ENCODE measurements at places on chromosomes 13 and 19.

GRCh38 chr13:73131247-73131646 is 72.4 kb downstream of the KLF5 start:
- DNase-seq = no peak

DNA sequence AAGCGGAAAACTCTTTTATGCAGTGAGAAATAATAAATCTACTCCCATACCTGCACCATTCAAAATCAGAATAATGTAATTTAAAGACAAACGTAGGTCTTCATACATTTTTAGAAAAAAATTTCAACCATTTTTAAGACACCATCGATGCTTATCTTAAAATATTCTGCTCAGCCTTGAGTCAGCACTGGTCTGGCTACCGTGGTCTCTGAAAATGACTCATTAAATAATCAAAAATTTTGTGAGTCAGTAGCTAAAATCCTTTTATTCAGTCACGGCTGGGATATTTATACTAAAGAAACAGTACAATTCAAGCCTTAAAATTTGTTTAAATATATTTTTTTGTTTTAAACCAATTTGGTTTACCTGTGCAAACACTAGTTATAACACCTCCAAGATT is 2862.8 kb upstream of the PCDH20 start:
- DNase-seq = no peak

- DNase-seq = no peak
These were observed 21.7 kb upstream of the C1QTNF9B start for GRCh38 chr13:23919006-23919405.

GRCh38 chr13:47632311-47632710 is 368.8 kb downstream of the SUCLA2 start:
- no peak for DNase-seq

- DNase-seq = no peak
These were observed 45.7 kb upstream of the RNF113B start for GRCh38 chr13:98222816-98223215.

GRCh38 chr19:1067341-1067957 is 482 bp downstream of the ARHGAP45 start:
- peak; percentile 60 for DNase-seq

DNA sequence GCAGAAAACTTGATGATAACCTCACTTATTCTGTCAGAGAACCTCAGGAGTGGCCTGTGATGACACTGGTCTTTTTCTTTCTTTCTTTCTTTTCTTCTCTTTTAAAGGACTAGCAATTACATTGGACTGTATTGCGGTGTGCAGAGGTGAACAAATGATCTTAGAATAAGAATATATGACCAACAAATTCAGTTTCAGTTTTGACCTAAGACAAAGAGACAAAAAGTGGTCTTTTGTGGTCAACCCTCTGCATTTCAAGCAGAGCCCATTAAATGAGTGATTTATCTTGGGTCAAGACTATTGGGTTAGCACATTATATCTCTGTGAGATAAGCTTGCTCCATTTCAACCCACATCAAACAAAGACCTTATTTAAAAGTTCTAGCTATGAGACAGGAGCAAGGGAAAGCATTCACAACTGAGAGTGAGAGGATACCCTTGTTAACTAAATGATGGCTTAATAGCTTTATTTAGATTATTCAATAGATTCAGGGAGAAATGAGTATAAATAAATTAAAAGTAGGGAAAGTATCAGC is 644.4 kb downstream of the PCDH9 start:
- DNase-seq = no peak

GRCh38 chr13:79413521-79413920 is 7.5 kb upstream of the RBM26 start:
- no peak for DNase-seq

GRCh38 chr13:99442273-99442895 is 58.9 kb upstream of the TM9SF2 start:
- peak; percentile 44 for DNase-seq

- no peak for DNase-seq
These were observed 54.5 kb downstream of the KL start for GRCh38 chr13:33070713-33071112.

DNA sequence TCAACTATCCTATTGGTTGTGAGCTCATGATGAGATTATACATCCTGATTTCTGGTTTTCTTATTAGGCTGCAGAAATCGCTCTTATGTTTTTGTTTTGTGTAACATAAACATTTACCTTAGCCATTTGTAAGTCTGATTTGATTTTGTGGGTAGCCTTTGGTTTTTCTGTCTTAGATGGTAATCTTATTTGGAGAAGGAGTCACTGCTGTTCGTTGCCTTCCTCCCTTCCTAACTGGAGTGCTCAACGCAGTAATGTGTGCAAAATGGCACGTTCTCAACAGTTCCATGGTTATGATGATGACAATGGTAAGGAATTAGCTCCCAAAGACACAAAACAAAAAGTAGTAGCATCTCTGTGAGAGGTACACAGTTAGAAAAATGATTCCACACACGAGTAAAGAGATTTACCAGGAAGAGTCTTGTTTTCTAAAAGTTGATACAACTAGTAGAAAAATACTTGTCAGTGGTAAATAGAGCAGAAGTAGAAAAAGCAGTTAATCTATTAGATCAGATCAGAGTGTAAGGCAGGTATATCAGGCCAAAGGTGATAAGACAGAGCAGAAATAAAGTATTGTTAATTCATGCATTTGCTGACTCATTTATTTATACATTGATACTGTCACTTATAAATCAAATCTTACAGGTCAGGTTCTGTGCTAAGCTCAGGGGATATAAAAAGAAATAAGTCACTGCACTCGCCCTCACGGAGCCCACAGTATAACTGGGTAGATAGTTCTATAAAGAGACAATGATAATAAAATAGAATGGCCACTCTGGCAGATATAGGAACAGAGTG is 270.0 kb downstream of the NALCN start:
- no peak for DNase-seq

GRCh38 chr13:23673354-23673753 is 103.1 kb downstream of the TNFRSF19 start:
- DNase-seq = no peak

DNA sequence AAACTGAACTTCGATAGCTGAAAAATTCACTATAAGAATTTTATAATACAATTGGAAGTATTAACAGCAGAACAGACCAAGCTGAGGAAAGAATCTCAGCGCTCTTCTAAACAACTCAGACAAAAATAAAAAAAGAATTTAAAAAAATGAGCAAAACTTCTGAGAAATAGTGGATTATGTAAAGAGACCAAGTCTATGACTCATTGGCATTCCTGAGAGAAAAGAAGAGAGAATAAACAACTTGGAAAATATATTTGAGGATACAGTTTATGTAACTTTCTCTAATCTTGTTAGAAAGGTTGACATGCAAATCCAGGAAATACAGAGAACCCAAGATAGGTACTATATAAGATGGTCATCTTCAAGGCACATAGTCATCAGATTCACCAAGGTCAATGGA is 25.4 kb downstream of the SLC25A15 start:
- DNase-seq = no peak

- DNase-seq = no peak
These were observed 1.7 kb upstream of the S1PR4 start for GRCh38 chr19:3176715-3177501.

- DNase-seq = no peak
These were observed 9.5 kb downstream of the LGALS7 start for GRCh38 chr19:38763795-38764220.

- DNase-seq = no peak
These were observed 88.8 kb downstream of the STARD13 start for GRCh38 chr13:33196767-33197166.
